ENCODE measurements at places on chromosomes 11 and 22.

DNA sequence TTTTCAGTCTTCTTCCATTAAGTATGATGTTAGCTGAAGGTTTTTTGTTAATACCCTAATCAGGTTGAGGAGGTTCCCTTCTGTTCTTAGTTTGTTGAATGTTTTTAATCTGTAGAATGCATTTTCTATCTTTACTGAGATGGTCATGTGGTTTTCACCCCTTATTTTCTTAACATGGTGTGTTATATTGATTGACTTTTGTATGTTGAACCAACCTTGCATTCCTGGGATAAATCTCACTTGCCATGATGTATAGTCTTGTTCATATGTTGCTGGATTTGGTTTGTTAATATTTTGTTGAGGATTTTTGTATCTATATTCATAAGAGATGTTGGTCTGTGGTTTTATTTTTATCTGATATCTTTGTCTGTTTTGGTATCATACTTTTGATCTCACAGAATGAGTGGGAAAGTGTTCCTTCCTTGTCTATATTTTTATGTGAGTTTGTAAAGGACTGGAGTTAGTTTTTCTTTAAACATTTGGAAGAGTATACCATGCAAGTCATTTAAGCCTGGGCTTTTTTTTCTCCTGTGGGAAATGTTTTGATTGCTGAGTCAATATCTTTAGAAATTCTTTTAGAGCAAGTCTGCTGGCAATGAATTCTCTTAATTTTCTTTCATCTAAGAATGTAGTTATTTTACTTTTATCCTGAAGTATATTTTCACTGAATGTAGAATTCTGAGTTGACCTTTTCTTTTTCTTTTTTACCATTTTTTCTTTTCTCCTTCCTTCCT lies 5.5 kb upstream of the P4HA3 start:
- DNase-seq: no peak

GRCh38 chr22:27213294-27213693 lies 555.9 kb downstream of the MIAT start:
- no peak for DNase-seq

- DNase-seq: no peak
These were observed 45.3 kb upstream of the ARHGAP32 start for GRCh38 chr11:129237456-129237855.

DNA sequence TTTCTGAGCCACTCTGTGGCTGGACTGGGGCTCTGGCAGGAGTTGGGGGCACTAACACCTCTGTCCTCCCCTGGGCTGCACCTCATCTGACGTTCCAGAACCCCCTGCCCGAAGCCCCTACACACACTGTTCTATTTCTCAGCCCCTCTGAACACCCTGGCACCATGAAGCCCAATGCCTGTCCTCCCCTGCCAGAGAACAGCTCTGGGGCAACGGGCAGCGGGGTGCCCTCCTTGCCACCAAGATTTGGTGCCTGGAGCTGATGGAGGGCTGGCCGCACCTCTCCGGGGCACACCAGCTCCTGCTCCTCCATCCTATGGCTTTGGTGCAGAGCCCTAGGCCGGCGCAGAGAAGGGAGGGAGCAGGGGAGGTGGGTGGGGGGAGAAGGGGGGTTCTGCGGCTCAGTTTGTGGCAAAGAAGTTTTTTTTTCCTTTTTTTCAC lies 16.3 kb downstream of the DUSP8 start:
- no peak for DNase-seq

DNA sequence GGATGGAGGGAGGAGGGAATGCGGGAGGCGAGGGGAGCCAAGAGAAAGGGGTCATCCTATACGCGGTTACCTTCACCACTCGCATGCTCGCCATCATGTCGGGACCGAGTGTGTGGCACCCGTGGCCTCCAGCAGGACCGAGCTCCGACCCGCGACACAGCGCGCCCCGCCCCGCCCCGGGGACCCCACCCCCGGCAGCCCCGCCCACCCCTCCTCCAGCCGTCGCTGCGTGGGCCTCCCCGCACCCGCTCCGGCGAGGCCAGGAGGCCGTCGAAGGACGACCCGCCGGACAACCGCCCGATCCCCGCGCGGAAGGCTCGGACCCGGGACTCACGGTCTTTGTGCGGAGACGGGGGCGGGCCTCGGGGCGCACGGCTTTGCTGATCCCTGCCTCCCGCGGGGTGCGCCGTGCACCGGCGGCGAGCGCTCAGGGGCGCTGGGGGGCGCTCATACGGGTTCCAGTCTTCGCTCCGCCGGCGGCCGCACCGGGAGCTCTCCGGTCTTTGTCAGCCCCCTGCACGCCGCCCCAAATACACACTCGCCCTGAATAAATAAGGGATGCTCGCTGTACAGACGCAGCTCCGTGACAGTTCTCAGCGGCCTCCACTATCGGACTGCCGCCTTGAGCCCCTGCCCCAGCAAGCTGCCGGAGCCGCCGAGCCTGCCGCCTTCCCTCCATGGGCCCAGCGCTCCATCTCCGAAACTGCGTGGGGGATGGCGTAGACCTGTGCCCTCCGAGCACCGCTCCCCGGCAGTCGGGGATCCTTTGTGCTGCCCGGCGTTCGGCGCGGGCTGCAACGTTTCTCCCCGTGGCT lies at the start of gene UBE2L6:
TSS of gene UBE2L6 (minus strand) at position 158 of the 815 bp plus-strand sequence. CDS start at position 97, 61 bp downstream.
- DNase-seq: peak; percentile 57

DNA sequence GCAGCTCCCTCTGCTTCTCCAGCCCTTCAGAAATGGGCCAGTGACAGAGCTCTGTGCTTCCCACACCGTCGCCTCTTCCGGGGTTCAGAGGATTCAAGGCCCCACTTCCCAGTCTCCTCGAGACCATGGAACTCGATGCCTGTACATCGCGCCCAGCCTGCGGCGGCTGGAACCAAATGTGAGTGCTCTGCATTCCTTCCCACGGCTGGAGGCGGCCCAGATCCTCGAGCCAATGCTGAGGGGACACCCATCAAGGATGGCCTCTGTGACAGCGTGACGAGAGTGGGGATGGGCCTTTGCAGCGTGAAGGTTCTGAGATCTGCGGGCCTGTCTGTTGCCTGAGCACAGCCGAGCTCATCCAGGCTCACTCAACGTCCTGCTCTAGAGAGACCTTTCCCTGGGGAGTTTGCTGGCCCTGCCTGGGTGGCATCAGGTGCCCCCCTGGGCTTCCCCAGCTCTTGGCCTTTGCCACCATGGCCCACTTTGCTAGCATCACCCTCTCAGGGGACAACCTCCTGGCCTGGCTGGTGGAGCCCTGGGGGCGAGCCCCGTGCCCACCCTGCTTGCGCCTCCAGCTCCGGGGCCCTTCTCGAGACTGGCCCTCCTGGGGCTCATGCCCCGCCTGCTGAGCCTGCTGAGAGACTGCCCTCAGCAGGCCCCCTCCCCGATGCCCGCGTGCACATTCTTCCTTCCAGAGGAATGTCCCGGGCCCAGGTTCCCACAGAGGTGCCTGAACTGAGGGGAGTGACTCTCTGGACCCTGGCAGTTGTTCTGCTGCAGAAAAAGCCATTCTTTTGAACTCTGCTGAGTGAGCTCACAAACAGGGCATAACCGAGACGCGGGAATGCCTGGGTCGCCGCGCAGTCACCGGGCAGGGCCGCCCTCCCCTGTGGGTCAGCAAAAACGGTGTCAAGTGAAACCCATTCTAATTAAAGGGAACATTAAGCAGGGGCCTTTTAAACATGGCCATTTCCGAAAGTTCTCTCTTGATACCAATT lies 7.3 kb upstream of the MYEOV start:
- DNase-seq: no peak

DNA sequence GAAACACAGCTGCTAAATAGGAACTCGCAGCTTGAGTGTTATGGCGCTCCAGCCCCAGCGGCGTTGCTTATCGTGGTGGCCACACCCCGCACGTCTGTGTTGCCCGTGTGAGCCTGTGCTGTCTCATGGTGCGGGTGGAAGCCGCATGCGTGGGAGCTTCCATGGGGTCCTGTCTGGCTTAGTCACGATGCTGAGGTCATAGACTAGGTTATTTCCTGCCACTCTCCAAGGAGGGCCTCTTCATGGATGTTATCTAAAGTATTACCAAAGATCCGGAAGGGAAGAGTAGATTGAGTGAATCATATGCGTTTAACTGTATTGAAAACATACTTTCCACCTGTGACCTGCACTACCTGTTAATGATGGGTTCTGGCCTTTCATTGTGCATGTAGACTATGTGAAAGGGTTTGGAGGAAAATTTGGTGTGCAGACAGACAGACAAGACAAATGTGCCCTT lies 21.7 kb downstream of the CTTN start:
- DNase-seq: no peak
